ENCODE measurements at places on chromosomes 6 and 20.

- no peak for DNase-seq
Measured at GRCh38 chr20:10806539-10806938, 132.7 kb upstream of the JAG1 start.

DNA sequence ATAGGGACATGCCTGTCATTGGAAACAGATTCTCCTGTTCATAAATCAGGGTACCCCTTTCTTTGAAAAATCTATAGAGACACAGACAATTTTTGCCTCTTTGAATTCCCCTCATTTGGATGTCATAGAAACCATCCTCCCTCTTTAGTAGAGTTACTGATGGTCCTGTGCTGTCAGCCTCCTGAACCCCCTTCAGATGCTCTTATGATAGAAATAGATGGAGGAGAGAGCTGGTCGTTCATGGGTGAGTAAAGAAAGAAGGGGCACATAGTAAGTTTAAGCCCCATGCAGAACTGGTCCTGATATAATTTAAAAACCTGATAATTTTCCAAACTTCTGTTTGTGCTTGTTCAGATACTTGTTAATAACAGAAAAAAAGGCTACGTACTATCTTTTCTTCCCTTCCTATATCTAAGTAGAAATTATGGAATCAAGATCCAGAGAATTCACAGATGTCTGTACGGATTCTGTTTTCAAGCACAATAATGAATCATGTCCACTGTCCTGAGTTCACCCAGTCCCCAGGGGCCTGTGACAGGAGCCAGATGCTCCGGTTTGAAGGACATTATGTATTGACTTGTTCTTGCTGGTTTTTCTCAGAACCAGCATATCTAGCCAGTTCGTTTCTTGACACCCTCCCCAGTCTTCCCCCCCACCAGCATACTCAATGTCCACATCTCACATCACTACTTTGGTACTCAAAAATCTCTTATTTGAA lies 78.1 kb downstream of the NCOA7 start:
- DNase-seq: no peak

GRCh38 chr6:73713426-73714147 lies 17.6 kb downstream of the CD109 start:
- no peak for DNase-seq

- no peak for DNase-seq
Measured at GRCh38 chr20:54065601-54066038, 4.8 kb downstream of the BCAS1 start.

DNA sequence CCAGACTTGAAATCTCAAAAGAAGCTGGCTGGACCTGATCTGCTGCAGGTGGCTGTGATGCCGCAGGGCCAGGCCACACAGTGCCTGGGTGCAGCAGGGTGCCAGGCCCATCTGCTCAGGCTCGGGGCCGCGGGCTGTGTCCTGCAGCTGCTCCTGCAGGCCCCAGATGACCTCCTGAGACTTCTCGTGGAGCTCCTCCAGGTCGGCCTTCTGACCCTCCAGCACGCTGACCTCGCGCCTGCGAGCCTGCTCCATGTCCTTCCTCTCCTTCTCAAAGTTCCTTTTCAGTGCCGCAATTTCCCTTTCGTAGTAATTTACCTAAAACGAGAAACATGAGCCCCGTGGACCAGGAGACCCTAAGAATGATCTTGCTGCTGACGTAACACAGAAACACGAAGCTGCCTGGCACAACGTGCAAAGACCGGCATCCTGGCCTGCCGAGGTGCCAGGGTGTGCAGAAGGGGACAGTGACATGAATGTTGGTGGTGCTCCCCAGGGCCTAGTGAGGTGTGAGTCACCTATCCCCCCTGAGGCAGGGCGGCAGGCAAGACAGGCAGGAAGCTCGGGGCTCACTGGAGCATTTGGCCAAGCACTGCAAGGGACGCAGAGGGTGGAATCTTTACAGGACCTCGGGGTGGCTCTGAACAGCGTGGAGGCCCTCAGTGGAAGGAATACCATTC lies 71.6 kb downstream of the GINS1 start:
- DNase-seq: no peak

- no peak for DNase-seq
Measured at GRCh38 chr6:150697515-150697914, 97.8 kb downstream of the PLEKHG1 start.

GRCh38 chr20:49496553-49497397 lies 14.3 kb upstream of the KCNB1 start:
- DNase-seq: no peak

DNA sequence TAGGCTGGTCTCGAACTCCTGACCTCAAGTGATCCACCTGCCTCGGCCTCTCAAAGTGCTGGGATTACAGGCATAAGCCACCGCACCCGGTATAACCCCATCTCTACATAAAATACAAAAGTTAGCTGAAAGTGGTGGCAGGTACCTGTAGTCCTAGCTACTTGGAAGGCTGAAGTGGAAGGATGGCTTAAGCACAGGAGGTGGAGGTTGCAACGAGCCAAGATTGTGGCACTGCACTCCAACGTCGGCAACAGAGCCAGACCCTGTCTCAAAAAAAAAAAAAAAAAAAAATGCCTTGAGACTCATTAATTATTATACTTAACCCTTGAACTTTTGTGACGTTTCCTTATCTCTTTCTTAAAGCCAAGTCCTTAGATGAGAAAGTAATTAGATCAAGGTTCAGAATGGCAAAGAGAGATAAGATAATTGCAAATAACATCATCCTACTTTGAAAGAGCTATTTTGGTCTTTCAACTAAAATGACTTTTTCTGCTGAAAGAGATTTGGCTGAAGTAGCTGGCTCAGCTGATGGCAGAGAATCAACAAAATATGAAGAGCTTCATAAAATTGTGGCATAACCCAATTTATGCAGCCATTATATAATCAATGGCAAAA lies 4.7 kb upstream of the SHLD1 start:
- DNase-seq: no peak

- no peak for DNase-seq
Measured at GRCh38 chr6:18395177-18395855, 8.2 kb downstream of the RNF144B start.

DNA sequence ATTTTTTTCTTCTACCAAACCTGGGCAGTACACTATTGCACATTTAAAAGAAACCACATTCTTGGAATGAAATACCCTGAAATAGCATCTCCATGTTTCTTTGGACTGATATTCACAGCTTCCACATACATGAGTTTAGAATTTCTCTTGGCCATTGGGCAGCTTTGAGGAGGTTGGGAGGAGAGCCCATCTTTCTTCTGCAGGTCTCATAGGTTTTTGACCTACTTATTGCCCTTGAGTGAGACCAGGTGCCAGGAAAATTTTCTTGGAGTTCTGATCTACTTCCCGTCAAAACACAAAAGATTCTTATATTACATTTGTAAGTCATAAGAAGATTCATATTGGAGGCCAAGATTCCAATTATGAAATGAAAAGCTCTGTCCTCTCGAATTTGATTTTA lies 212.0 kb downstream of the IBTK start:
- DNase-seq: no peak

All from stimulated activated CD4-positive, alpha-beta T cell treated with anti-CD3 and anti-CD28 coated beads, Interleukin-1b, Interleukin-23, amount 100 ng/mL, for 4 hours (primary cell).